ENCODE measurements at places on chromosomes 4 and X.

GRCh38 chr4:8577972-8578371 is 2.2 kb upstream of the GPR78 start:
- no peak for DNase-seq

DNA sequence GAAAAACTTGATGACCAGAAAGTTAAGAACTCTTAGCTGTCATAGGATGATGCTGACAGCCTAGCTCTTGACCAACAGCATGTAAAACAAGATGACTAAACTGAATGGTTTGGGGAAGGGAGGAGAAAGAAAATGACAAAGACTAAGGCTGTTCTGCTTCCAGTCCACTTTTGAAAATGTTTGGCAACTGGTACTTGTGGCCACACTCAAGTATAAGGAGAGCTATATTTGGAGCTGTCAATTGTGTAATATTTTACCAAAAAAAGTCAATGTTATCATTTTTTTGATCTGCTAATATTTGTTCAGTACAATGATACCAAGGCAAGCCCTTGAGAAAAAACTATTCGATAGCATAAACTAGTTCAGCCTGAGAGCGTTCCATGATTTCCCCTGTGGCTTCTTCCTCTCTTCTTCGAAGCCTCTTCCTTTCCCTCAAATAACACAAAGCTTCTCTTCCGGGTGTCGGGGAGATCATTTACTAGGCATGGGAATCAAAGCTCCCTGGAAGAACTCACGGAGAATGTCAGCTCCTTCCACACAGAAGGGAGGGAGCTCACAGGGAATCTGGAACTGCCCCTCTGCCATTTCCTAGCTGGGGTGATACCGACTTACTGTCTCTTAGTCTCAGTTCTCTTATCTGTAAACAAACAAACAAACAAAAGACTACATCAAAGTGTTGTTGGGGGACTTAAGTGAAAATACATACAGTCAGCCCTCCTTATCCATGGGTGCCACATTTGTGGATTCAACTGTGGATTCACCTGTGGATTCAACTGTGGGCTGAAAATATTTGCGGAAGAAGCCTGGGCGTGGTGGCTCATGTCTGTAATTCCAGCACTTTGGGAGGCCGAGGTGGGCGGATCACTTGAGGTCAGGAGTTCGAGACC is 82.6 kb downstream of the SCD5 start:
- DNase-seq, result no peak

DNA sequence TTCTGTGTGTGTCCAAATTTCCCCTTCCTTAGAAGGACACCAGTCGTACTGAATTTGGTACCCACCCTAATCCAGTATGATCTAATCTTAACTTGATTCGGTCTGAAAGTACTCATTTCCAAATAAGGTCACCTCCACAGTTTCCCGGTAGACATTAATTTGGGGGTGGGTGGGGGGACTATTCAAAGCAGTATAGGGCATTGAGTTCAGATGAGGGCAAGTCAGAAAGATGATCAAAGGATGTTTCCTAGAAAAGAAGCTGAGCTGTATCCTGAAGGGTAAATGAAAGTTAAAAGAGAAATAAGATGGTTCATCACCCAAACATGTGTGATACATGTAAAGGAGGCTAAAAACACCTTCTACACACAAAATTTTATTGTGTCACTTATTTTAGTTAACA is 42.0 kb upstream of the SCRG1 start:
- no peak for DNase-seq

DNA sequence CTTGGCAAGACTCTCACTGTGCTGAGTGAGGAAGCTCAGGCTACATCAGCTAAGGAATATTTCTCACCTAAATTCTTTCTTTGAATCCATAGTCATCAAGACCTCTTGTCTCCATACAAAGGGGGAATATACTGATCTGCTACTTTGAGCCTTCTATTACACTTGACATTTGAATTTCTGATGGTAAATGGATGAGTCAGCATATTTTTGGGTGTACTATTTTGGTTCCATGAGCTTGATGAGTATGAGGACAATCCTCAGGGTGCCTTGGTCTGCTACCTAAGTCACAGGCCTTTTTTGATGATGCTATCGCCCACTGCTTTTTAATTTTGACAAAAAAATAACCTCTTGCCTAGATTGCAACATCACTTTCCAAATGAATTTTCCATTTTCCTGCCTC is 415.7 kb downstream of the PPP1R2C start:
- DNase-seq, result no peak

DNA sequence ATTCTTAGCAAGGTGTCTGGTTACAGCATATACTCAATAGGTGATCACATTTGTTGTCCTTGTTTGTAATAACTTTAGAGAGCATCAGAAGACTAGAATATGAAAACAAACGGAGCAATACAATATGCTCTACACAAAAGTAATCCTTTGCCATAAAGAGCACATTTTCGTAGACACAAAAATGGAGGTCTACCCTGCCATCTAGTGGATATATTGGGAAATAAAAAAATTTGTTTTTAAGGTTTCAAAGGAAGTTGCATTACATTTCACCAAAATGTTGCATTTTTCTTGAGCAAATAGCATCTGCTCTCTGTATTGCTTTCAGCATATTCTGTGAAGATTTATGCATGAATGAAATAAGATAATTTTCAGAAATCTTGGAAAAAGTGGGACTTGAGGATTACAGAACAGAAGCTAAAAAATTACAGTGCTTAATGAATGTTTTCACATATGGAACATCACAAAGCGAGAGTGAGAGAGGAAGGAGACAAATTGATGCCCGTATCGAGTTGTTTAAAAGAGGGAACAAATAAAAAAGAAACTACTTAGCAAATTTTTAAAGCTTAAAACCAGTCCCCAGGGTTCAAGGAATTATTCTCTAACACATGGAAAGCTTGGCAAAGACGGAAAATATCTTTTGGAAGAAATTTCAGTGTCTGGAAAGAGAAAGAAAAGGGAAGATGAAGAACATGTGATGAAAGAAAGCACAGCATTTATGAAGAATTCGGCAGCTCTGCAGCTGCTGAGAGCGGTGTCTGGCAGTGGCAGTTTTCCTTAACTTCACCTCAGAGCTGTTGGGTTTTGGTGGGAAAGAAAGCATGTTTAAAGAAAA is 390.1 kb downstream of the ANKRD50 start:
- DNase-seq, result peak; percentile 83

- DNase-seq, result peak; percentile 21
These were observed 157.6 kb downstream of the GASK1B start for GRCh38 chr4:158015241-158015640.

GRCh38 chr4:70901607-70901983 is 574 bp upstream of the MOB1B start:
- no peak for DNase-seq

DNA sequence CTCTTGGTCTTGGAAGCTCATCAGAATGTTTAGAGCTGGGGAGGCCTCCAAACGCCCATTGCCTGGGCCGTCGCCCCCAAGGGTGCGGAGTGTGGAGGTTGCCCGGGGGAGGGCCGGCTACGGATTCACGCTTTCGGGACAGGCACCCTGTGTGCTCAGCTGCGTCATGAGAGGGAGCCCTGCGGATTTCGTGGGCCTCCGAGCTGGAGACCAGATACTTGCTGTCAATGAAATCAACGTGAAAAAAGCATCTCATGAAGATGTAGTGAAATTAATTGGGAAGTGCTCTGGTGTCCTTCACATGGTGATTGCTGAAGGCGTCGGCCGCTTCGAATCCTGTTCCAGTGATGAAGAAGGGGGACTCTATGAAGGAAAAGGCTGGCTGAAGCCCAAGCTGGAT is 23.3 kb downstream of the RGS12 start:
- no peak for DNase-seq

DNA sequence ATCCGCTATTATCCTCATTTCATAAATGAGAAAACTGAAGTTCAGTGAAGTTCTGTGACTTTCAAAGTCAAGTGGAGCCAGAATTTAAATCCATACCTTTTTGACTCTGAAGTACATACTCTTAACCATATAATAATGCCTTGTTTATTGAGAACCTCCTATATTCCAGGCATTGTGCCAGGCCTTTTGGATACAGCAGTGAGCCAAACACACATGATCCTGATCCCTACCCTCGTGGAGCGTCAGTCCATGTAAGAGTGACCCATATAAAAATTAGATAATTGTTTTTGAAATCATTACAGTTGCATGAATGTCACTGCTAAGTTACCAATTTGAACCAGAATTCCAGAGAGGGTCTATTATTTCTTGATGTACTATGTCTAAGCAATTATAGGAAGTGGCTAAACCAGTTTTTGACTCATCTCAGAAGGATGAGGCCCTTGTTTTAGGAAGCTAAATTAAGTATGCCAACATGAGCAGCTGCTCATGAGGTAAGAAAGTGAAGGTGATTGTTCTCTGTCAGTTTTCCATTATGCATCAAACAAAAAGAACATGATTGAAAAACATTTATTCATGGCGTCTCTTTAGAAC is 289.5 kb downstream of the GLUD2 start:
- no peak for DNase-seq

DNA sequence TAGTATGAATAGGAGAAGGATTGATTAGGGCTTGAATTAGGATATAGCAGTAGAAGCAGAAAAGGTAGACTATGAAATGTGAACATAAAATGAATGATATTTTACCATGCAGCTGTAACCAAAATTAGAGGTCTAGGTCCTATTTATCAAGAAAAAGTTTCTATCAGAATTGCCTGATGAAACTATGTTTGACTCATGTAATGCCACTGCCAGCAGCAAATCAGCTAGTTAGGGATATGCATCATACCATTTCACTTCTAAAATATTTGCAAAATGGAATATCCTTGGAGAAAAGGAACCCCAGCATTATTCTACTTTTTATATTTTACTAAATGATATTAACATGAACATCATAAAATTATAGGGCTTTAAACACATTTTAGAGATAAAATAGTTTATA is 188.4 kb downstream of the WDFY3 start:
- DNase-seq, result no peak

- DNase-seq, result no peak
These were observed 119.1 kb downstream of the TSPAN5 start for GRCh38 chr4:98539299-98539698.

- no peak for DNase-seq
These were observed 672.1 kb upstream of the SLIT2 start for GRCh38 chr4:19579608-19580007.

- no peak for DNase-seq
These were observed 168.1 kb upstream of the MAP3K15 start for GRCh38 chrX:19683358-19683757.

DNA sequence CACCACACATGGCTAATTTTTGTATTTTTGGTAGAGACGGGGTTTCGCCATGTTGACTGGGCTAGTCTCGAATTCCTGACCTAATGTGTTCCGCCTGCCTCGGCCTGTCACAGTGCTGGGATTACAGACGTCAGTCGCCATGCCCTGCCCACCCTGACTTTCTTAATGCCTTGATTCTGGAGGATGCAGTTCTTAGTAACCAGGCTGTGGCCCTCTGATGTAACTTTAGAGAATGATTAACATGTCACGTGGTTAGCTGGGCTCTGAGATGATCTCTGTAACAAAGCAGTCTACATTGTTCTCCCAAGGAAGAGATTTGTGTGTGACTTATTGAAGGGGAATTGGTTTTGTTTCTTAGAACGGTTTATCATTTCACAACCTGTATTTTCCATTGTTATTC is 30.6 kb downstream of the ANK2 start:
- no peak for DNase-seq

DNA sequence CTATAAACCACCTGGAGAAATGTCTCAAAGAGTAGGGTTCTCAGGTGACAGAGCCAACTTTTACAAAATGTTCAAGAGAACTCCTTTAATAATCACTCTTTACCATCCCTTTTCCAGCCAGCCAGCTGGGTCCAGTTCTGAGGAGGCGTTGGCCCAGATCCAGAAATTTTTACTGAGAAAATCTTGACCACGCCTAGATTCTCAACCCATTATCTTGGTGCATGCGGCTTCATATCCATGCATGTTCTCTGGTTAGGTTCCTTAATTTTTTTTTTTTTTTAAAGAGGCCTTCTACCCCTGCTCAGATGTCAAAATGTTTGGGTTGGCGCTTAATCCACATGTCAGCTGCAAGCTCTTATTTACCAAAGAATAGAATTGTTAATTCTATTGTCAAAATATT is 12.0 kb upstream of the MAP7D2 start:
- no peak for DNase-seq

DNA sequence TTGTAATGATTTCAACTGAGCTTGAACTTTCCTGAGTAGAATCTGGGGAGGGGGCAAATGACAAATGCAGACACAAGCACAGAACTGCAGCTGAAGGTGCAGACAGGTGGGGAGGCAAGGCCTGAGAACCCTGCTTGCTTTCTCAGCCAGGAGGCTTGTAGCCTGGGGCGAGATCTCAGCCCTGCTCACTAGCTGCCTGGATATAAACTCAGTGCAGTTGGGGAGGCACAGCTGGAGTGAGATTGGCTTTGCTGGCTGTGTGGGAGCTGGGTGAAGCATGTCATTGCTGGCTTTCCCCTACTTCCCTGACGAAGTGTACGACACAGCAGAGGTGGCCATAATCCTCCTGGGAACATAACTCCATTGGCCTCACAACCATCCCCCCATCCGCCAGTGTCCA is 55.5 kb upstream of the NEXMIF start:
- no peak for DNase-seq

Data from brain (organoid and tissue), 16 donors.